ENCODE measurements at places on chromosomes 7 and 10.

GRCh38 chr10:99551616-99552015, 18.9 kb downstream of the NKX2-3 start:
- H3K27me3 ChIP-seq, result peaks cover 87% of the 10 kb centered on the region
- H3K4me3 ChIP-seq, result no peak overlapping the region
- no peaks in the 10 kb centered on the region for H3K36me3 ChIP-seq

DNA sequence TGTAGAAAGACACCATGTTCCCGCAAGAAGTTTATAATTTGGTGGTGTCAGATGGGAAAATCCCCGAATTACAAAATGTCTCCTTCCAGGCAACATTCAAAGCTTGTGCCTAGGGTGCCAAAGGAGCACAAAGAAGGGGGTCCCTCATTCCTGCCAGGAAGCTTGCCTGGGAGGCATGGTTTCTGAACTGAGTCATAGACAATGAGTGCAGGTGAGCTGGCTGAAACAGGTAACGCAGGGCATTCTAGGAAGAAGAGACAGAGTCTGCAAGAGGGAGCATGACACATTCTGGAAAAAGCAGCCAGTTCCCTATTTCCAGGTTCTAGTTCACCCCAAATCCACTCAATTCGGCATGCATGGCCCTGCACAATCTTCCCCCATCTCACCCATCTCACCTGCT, 11.9 kb upstream of the CALU start:
- no peak overlapping the region for H3K4me3 ChIP-seq
- H3K36me3 ChIP-seq, result no peaks in the 10 kb centered on the region
- no peak overlapping the region for H3K27ac ChIP-seq
- H3K4me1 ChIP-seq, result no peaks in the 10 kb centered on the region
- no peaks in the 10 kb centered on the region for H3K27me3 ChIP-seq

GRCh38 chr10:71671994-71672946, 47.3 kb downstream of the C10orf105 start:
- no peaks in the 10 kb centered on the region for H3K4me1 ChIP-seq
- H3K36me3 ChIP-seq, result no peaks in the 10 kb centered on the region
- no peak for DNase-seq
- no peaks in the 10 kb centered on the region for H3K27me3 ChIP-seq

GRCh38 chr7:81719865-81720264, 50.0 kb downstream of the HGF start:
- H3K27ac ChIP-seq, result no peak overlapping the region
- no peak for DNase-seq
- no peak overlapping the region for H3K4me3 ChIP-seq
- no peaks in the 10 kb centered on the region for H3K4me1 ChIP-seq

DNA sequence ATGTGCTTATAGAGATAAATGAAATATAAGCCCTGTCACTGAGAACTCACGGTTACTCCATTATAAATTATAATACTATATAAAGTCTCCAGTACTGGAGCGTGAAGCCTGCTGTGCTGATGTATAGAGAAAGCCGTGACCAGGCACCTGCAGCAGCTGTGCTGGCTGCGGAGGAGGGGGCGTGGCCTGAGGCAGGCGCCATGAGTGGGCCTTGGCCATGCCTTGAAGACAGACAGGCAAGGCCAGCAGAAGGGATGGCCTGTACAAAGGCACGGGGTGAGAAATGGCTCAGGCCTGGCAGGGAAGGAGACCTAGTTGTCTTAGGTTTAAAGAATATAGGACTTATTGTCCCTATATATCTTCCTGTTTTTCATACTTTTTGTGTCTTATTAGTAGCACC, 218.5 kb upstream of the STK17A start:
- H3K27me3 ChIP-seq, result no peaks in the 10 kb centered on the region
- no peak overlapping the region for H3K27ac ChIP-seq
- H3K4me1 ChIP-seq, result no peaks in the 10 kb centered on the region
- no peaks in the 10 kb centered on the region for H3K36me3 ChIP-seq
- DNase-seq, result no peak

DNA sequence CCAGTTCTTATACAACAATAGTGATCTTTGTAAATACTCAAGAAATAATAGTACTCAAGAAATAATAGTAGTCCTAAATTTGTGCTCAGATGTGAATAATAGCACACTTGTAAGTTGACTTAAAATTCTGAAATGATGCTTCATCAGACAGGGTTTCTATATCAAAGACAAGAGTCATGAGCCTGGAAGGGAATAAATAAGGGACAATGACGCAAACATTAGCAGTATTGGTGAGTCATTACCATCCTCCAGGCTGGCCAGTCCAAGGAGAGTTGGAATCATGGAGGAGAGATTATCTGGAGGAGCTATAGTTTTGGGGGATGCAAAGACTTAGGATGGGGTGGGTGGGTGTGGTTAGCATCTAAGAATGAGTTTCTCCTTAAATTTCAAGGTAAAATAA, 6.1 kb upstream of the SH3PXD2A start:
- no peaks in the 10 kb centered on the region for H3K27me3 ChIP-seq
- DNase-seq, result no peak
- no peak overlapping the region for H3K27ac ChIP-seq
- peaks cover 12% of the 10 kb centered on the region for H3K4me1 ChIP-seq

DNA sequence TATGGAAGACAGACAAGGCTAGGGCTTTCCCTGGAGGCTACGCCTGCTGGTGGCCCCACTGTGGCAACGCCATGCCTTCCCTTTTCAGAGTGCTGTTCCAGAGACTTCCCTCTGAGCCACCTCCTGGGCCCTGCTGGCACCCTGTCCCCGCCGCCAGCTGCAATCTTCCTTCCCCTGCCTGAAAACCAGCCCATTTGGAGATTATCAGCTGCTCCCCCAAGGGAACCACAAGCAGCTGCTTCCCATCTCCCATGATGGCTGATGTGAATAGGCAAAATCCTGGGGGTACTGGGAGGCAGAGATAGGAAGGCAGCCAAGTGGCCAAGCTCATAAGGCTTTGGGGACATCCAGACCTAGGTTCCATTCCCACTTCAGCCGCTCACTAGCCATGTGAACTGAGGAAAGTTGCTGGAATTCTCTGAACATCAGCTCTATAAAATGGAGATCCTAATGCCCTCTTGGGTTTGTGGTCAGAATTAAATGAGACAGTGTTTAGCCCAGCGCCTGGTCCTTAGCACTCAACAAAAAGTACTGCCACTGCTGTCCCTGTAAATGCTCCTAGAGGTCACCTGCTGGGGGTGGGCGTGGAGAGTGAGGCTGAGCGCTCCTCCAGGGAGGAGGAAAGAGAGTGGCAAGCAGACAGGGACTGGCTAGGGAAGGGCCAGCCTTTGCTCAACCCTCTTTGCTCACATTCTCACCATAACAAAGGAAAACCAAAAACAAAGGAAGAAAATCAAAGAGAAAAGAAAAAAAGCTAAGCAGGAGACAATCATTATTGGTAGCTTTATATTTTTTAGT, 5.9 kb downstream of the TSPAN33 start:
- H3K4me1 ChIP-seq, result peaks cover under 1% of the 10 kb centered on the region
- H3K4me3 ChIP-seq, result no peak overlapping the region
- no peak overlapping the region for H3K27ac ChIP-seq
- no peak for DNase-seq
- peaks cover 21% of the 10 kb centered on the region for H3K27me3 ChIP-seq

- no peak for DNase-seq
- H3K4me1 ChIP-seq, result no peaks in the 10 kb centered on the region
- H3K27ac ChIP-seq, result peak overlapping the region; percentile 4
- H3K4me3 ChIP-seq, result no peak overlapping the region
- no peaks in the 10 kb centered on the region for H3K36me3 ChIP-seq
These were observed 8.3 kb upstream of the PPP1R35 start for GRCh38 chr7:100444311-100445278.

Data from suprapubic skin (tissue), 4 donors.